Activated CD8-positive, alpha-beta memory T cell treated with anti-CD3 and anti-CD28 coated beads, Interleukin-2, amount 10 ng/mL, durations not matched to agents 7 days and 5 days (primary cell): ENCODE measurements at places on chromosomes 12 and 14.

- no peak overlapping the region for H3K27ac ChIP-seq
- H3K36me3 ChIP-seq: no peaks in the 10 kb centered on the region
- H3K27me3 ChIP-seq: peaks cover 3% of the 10 kb centered on the region
- DNase-seq: no peak
Observed at GRCh38 chr14:104927901-104928300, 3.2 kb downstream of the PLD4 start.

DNA sequence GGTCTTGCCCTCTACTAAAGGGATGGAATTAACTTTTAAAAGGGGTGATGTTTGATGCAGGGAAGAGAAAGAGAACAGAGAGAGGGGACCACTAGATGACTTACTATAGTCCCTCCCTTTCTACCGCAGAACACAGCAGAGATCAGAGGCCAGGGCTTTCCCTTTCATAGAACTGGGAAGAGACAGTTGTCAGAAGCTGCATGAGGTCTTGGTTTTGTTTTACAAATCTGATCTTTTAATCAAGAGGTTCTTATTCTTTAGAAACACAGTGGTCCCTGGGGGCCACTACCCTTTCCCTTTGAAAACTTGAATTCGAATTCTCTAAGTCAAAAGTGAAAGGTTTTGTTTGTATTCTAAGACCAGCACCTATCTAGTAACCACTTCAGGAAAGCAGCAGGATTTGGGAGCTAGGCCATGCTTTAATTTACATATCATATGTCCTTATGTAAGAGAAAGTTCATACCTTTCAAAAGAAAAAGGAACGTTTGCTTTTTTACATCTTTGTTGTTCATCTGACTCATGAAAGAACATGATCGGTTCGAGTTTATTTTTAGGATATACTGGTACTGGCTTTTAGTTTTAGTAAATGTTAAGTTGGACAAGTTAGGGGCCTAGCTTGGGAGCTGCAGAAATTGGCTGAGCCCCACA is 6.3 kb downstream of the FBXL14 start:
- no peaks in the 10 kb centered on the region for H3K27me3 ChIP-seq
- no peak overlapping the region for H3K27ac ChIP-seq
- H3K36me3 ChIP-seq: peaks cover 23% of the 10 kb centered on the region
- H3K4me1 ChIP-seq: peaks cover 44% of the 10 kb centered on the region
- H3K4me3 ChIP-seq: no peak overlapping the region
- DNase-seq: no peak

GRCh38 chr14:54718046-54718445 is 151.1 kb downstream of the SAMD4A start:
- peaks cover 44% of the 10 kb centered on the region for H3K27me3 ChIP-seq
- no peak overlapping the region for H3K27ac ChIP-seq
- H3K4me1 ChIP-seq: peaks cover 8% of the 10 kb centered on the region
- H3K36me3 ChIP-seq: no peaks in the 10 kb centered on the region
- no peak for DNase-seq
- no peak overlapping the region for H3K4me3 ChIP-seq

- no peaks in the 10 kb centered on the region for H3K36me3 ChIP-seq
- no peak overlapping the region for H3K27ac ChIP-seq
- H3K4me1 ChIP-seq: no peaks in the 10 kb centered on the region
- H3K27me3 ChIP-seq: peaks cover 3% of the 10 kb centered on the region
Observed at GRCh38 chr12:65622056-65622455, 202.2 kb upstream of the HMGA2 start.
